ENCODE measurements at places on chromosomes 6 and 20.

- DNase-seq = peak; percentile 85
Measured at GRCh38 chr6:53718597-53719460, 53.3 kb upstream of the KLHL31 start.

- DNase-seq = peak; percentile 68
Measured at GRCh38 chr6:160733050-160733646, 31.1 kb downstream of the PLG start.

DNA sequence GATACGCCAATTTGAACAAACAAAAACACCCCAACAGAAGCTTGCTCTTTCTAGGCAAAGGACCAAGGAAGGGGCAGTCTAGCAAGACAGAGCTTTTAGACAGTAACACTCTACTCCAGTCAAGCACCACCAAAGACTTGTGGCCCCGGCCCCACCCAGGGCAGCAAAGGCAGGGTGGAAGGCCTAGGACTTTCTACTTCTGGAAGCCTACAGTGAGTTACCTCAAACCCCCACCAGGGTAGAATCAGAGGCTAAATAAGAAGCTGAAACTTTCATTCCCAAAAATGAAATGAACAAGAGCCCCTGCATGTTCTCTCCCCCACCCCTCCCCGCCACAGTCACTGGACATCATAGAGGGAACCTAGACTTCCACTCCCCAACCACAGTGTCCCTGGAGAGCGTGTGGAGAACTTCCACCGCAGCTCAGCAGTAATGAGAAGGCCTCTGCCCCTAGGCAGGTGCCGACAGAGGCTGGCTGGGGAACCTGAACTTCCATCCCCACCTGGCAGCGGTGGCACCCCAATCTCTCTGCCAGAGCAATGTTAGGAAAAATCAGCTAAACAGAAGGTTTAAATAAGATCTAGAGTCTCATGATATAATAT, 40.0 kb downstream of the KATNA1 start:
- DNase-seq = no peak

DNA sequence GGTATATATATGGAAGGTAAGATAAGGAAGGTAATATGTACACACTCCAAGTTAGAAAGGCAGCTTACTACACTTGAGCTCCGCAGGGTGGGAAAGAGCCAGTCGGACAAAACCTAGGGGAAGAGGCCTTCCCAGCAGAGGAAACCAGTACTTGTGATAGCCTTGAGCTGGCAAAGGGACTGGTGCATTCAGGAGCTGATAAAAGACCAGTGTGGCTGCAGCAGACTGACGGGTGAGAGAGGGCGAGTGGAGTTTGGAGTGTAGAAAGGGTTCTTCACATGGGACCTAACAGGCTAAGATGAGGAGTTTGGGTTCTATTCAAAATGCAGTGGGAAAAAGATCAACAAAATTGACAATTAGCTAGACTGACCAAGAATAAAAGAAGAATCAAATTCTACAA, 49.3 kb upstream of the KIF13A start:
- no peak for DNase-seq

GRCh38 chr6:43243664-43244321, 512 bp downstream of the TTBK1 start:
- DNase-seq = no peak

DNA sequence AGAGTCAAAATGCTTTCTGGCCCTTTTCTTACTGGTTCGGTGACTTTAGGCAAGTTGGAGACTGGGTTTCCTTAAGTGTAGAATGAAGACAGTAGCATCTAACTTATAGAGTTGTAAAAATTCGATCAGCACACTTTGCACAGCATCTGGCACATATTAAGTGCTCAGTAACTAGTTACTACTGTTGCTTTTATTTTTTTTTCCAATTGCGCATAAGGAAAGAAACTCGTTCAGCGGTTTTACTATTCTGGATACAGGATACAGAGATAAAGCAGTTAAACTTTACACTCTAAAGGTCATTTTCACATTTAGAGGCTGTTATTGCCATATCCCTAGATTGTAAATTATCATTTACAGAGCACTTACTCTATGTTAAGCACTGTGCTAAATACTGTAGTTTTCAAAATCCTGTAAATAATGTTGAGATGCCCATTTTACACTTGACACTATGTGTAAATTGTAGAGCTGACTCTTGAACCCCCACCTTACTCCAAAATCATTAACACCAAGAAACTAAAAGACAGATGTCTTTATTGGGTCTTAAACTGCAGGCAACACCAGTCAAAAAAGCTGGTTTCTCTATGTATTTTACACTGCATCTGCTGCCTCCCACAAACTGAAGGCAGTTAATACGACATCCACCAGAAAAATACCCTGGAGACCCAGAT, 886 bp downstream of the ROMO1 start:
- no peak for DNase-seq

DNA sequence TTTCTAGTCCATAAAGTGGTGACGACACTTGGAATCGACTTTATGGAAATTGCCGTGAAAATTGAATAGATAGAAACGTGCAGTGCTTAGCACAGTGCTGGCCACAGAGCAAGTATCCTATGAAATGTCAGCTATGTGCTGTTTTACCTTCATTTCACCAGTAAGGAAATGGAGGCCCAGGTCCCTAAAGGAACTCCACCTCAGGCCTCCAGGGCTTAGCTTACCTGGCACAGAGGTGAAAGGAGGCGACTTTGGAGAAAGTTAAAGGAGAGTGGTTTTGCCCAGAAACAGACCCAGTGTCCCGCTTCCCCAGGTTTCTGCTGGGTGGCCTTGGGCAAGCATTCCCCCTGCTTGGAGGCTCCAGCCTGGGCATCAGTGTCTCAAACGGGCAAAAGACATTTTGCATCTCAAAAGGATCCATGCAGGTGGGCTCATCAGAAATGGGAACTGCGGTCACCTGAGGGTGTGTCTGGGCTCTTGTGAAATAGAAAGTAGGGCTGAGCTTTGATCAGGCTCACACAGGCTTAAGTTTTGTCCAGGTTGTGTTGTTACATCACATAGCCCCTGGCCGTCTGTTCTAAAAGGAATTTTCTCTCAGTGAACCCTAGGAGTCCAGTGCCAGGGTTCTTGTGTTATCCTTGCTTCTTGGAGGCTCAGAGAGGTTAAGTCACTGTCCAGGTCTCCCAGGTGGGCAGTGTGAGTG, 6.8 kb upstream of the TULP1 start:
- DNase-seq = no peak

- DNase-seq = no peak
Measured at GRCh38 chr6:110980227-110980626, 1.6 kb upstream of the RPF2 start.

- DNase-seq = no peak
Measured at GRCh38 chr20:62285722-62286121, 17.1 kb upstream of the ADRM1 start.

- DNase-seq = no peak
Measured at GRCh38 chr20:15032352-15032622, 694.9 kb upstream of the FLRT3 start.

- no peak for DNase-seq
Measured at GRCh38 chr6:154921482-154921881, 73.6 kb upstream of the TIAM2 start.

DNA sequence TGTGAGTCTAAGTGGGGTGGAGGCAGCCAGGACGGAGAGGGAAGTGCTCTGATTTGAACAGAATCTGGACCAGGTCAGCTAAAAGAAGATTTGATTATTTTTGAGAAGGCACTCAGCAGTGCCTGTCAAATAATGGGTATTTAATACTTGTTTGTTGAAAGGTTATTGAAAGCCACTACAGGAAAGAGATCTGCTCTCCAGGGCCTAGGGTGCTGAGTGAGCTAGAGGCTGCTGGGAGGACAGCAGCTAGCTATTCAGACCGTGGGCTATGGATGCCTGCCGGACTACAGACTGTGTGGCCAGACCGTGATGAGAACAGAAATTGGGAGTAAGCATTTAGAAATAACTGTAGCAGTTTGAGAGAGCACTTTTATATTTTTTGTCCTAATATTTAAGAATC, 8.8 kb downstream of the SLC35F1 start:
- no peak for DNase-seq

DNA sequence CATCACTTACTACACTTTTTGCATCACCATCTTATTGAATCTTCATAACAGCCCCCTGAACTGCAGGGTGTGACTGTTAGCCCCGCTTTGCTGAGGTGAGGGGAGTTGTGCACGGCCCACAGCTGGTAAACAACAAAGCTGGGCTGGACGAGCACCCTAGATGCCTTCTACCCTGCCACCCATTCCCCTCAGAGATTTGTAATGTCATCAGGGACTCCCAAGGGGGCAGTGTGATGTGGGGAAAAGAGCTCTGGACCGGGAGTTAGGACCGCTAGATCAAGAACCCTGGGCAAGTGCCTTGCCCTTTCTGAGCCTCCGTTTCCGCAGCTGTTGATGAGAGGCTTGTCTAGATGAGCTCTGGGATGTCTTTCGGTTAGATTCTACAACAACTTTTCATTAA, 20.9 kb downstream of the PKIG start:
- peak; percentile 4 for DNase-seq

- DNase-seq = no peak
Measured at GRCh38 chr6:5126214-5126613, 41.1 kb downstream of the PPP1R3G start.

- DNase-seq = peak; percentile 43
Measured at GRCh38 chr20:50373674-50374286, 136.4 kb upstream of the PTPN1 start.

- DNase-seq = peak; percentile 94
Measured at GRCh38 chr6:3159805-3160781, 2.7 kb upstream of the TUBB2A start.

DNA sequence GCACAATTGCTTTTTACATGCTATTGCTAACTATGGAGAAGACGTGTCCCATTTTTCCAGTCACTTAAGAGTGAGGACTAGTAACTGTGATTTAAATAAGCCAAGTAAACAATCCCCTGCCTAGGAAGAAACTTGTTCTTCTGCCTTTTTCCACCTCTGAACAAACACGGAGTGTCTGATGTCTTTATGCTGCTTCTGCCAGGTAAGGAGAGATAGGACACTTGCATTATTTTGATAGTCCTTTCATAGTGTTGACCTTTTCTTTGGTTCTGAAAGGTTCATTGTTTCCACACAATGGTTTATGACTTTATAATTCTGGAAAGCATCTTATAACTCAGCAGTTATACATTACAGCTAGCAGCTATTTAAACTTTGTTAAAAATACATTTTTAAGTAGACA, 8.4 kb downstream of the LRP11 start:
- peak; percentile 31 for DNase-seq

DNA sequence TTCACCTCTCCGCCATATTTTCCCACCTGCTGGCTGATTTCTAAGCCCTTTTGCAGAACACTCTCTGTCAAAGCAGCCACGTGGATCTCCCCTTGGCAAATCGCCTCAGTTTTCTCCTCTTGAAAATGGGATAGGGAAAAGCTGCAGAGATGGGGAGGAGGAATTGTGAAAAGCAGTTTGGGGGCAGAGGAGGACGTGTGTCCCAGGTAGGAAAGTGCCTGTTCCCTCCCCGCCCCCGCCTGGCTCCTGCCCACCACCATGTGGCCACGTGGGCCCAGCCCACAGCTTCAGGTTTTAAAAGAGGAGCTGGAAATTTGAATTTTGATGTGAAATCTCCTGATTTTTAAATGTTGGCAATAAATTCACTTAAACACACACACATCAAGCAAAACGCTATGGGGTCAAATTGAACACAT, 3.6 kb upstream of the CEBPB start:
- DNase-seq = peak; percentile 6

- DNase-seq = peak; percentile 71
Measured at GRCh38 chr20:2751347-2751877, 49.0 kb downstream of the CPXM1 start.

GRCh38 chr6:46015119-46015968, at the start of gene CLIC5:
TSS of gene CLIC5 (minus strand) at chr6:46015860. CDS start at chr6:46015542, 318 bp downstream.
- DNase-seq = peak; percentile 57

- DNase-seq = no peak
Measured at GRCh38 chr6:106966671-106967640, 7.6 kb downstream of the CD24 start.
